LHCN-M2 (cell line): ENCODE measurements at places on chromosomes 2 and 18.

DNA sequence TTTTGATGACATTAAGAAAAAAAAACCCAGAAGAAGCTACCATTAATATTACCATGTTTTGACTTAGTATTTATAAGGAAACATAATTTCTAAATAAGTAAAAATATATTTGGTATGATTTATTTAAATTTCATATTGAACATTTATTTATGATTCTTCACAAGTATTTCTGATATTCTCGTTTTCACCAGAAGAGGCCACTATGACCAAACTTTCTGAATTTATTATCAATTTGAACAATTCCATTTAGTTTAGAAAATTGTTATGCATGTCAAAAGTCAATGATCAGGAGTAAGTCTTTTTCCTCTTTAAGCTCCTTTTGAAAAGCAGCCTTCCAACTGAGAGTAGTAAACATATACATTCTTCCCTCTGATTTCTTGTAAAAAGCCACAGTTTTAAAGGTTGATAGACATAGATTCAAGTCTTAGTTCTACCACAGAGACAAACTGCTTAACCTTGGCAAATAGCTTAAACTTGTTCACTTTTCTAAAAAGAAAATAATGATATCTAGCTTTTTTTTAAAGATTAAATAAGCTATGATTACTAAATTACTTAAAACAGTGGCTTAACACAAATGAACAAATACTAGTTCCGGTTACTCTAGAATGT is 329.9 kb downstream of the TRIB2 start:
- DNase-seq = peak; percentile 14

DNA sequence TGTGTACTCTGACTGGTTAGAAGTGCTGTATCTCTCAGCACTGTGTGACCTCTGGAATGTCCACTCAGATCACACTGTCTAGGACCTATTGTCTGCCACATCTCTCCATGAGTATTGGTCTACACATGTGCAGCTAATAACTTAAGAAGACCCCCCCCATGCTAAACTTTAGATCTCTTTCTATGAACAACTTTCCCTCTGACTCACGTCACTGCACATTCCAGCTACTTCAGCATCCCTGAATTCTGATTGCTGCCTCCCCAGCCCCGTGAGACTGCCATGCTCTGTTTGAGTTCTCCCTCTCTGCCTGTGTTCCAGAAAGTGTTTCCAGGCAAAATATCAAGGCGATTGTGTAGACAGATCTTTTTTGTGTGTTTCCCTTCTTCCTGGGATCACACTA is 41.8 kb downstream of the RAPGEF4 start:
- DNase-seq = no peak

GRCh38 chr2:122144884-122145283 is 389.4 kb downstream of the TSN start:
- no peak for DNase-seq

DNA sequence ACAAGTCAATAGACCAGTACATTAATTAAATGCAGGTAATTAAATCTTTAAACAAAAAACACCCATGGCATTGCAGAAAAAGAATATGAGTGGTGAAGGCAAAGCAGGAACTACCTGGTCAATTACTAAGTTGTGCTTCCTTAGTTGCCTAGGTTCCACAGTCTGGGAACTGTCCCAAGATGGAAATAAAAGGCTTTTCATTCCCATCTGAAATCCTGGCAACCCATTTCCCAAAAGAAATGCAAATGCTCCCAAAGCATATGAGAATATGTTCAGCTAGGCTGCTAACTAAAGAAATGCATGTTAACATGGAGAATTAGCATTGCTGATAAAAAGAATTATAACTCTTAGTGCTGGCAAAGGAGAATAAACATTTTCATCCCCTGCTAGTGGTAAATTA is 177.8 kb downstream of the TMEM163 start:
- DNase-seq = no peak

- DNase-seq = no peak
Observed at GRCh38 chr2:222288590-222289277, 10.1 kb downstream of the PAX3 start.

- peak; percentile 53 for DNase-seq
Observed at GRCh38 chr2:17680119-17680518, 73.5 kb downstream of the SMC6 start.

- no peak for DNase-seq
Observed at GRCh38 chr2:156630579-156631337, 194.6 kb downstream of the GPD2 start.

- DNase-seq = no peak
Observed at GRCh38 chr2:222057347-222058073, 241.3 kb downstream of the PAX3 start.

DNA sequence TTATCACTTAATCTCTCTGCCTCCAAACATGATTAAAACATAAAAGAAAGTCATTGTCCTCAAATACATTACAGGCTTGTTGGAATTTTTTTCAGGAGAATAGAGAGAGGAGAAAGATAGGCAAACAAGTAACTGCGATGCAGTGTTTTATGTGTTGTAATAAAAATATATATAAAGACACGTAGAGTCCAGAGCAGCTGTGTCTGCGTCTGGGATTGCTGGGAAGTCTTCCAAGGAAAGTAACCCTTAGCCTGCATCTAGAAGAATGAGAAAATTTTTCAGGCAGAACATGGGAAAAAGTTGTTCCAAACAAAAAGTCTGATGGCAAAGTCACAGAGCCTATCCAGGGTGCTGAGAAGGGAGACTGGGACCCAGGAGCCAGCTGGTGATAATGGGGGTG is 91.8 kb upstream of the ST6GAL2 start:
- no peak for DNase-seq

DNA sequence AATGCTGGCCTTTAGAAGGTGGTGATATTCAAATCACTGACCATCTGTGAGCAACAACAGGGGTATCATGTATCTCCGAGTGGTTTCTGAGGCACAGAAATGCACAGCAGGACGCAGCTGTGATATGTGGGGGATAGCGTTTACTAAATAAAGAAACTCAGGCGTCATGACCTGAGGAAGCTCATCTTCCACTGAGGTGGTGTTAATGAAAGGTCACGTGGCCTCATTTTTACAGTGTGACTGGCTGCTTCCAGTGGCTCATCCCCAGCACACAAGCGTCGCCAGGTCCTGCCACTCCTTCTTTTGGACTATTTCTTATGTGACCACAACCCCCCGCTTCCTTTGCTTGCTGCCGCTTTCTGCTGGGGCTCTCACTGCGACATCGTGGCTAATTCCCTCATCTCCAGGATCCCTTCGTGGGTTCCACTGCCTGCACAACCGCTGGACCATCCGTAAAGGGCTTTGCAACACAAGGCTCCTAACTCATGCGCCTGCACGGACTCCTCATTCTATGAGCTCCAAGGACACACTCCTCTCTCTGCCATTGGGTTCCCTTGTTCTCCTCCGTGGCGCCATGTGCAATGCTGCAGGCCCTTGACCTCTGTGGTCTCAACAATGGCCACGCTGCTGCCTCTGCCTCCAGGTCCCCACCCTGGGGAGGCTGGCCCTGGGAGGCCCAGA is 109.3 kb downstream of the MBP start:
- peak; percentile 38 for DNase-seq

- DNase-seq = no peak
Observed at GRCh38 chr2:75528221-75528977, 32.3 kb downstream of the EVA1A start.

- peak; percentile 90 for DNase-seq
Observed at GRCh38 chr2:61255580-61256437, 93.8 kb downstream of the C2orf74 start.

- no peak for DNase-seq
Observed at GRCh38 chr18:57223144-57223870, 76.4 kb downstream of the BOD1L2 start.

DNA sequence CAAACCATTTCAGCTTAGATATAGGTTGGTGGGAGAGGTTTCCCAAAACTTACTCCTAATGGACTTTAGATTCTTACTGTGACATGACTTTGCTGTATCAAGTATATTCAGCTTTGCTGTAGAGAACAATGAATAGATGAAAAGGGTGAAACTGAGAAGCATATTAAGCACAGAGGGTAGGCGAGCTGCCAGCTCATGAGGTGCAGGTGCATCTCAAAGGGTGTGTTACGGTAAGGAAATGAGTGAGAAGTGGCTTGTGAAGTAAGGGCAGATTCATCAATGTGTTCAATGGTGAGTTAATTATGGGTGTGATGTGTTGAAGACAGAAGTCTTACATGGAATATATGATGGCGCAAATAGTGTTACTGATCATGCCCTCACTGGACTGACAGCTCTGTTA is 49.3 kb downstream of the CD8B2 start:
- DNase-seq = no peak

- DNase-seq = no peak
Observed at GRCh38 chr2:129913695-129914495, 65.6 kb upstream of the RAB6C start.

GRCh38 chr2:55019526-55020258 is 30.6 kb downstream of the RTN4 start:
- DNase-seq = no peak

DNA sequence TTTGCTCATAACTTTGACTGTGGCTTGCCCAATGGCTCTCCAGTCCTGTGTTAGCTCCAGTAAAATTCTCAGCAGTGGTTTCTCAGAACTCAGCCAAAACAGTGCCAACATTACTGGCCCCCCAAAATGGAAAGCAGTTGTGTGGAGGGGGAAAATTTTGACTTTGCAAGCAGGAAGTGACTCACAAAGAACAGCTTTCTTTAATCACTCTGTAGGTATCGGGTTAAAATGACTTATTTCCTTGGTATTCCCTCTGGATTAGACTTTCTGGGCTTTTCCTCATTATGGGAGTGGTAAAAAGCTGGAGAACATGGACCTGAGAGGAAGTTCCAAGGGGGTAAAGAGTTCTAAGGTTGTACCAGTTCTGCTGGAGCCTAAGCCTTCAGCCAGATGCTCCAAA is 175.7 kb upstream of the RND3 start:
- DNase-seq = peak; percentile 95

DNA sequence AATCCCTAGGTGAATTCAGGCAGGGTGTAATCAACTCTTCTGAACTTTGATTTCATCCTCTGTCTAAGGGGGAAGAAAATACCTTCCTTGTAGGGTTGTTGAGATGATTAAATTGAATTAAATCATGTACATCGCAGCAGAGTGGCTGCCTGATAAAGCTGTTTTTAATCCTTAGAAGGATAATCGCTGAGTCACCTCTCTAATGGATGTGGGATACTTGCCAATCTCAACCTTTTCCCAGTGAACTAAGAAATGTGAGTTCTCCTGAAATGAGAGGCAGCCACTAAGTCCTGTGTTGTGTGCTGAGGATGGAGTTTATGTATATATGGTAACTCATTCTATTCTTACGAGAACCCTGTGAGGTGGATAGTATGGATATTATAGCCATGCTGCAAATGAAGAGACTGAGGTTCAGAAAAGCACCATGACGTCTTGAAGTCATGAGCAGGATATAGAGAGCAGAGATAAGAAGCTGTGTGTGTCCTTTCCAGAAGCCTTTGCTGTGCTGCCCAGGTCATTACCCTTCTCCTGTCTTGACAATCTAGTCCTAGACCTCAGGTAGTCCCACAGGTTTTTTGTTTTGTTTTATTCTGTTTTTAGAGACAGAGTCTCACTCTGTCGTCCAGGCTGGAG is 93.3 kb downstream of the HNRNPLL start:
- peak; percentile 55 for DNase-seq

GRCh38 chr2:233544200-233544610 is 22.4 kb downstream of the USP40 start:
- DNase-seq = no peak

GRCh38 chr2:175553910-175554309 is 372.4 kb upstream of the ATP5MC3 start:
- no peak for DNase-seq

DNA sequence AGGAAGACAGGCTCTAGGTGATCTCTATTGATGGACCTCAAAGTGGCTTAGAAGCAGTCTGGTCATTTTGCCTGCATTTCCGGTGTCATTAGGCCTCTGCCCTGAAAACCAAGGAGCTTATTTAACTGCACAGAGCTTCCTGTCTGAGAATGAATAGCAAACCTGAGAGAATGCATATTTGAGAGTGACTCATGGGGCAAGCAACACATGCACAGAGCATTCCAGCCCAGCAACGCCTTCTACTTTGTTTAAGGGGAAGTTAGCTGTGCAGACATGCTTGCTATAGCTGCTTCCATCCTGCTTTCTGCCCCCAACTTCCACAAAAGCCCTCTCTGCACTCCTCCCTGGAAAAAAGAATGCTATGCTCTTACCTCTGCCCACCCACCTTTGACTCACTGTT is 232.8 kb downstream of the GRB14 start:
- peak; percentile 81 for DNase-seq
